ENCODE measurements at places on chromosomes 16 and 17.

GRCh38 chr16:996681-997080, 15.1 kb downstream of the SOX8 start:
- no peak for DNase-seq

- DNase-seq, result no peak
Measured at GRCh38 chr17:43591779-43592562, 45.8 kb upstream of the ETV4 start.

- DNase-seq, result no peak
Measured at GRCh38 chr16:54107583-54108202, 178.9 kb downstream of the IRX3 start.

GRCh38 chr17:20284022-20284421, 183.3 kb downstream of the LGALS9B start:
- DNase-seq, result no peak

DNA sequence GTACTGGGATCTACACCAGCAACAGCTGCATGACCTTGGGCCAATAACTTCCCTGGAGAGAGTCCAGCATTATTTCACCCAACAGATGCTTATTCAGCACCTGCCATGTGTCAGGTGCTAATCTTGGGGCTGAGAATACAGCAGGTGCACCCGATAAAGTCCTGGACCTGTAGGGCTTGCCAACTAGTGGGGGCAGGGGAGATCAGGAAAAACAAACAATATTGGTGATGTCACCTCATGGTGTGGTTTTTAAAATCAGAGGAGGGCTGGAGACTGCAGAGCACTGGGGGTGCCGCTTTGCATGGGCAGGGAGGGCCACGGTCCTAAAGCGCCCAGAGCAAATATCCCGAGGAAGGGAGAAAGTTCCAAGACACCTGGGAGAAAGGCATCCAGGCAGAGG, 218.8 kb downstream of the C16orf95 start:
- DNase-seq, result no peak

DNA sequence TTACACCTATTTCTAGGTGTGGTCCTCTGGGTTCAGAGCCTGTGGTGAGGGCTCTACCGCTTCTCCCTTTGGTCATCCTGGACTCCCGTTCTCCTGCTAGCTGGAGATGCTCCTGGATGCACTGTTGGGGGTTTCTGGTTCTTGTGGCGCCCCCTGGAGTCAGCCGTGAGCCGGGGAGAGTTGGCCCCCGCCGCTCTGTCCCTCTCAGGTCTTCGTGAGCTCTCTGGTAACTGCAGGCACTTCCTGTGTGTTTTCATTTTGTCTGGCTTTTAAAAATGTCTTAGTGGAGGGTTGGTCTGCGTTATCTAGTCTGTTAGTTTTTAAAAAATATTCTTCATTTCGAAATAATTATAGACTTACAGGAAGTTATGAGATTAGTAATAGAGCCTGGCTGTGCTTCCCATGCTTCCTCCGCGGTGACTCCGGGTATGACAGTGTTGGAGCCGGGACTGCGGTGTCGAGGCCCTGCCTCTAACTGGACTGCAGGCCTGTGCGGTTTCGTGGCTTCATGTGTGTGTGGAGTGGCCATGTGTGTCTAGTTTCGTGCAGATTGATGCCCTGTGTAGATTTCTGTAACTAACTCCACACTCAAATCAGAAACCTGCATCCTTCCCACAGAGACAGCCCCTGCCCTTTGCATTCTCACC, 78.0 kb upstream of the ZNF750 start:
- no peak for DNase-seq

GRCh38 chr17:29710891-29711418, 88.2 kb upstream of the CORO6 start:
- no peak for DNase-seq

DNA sequence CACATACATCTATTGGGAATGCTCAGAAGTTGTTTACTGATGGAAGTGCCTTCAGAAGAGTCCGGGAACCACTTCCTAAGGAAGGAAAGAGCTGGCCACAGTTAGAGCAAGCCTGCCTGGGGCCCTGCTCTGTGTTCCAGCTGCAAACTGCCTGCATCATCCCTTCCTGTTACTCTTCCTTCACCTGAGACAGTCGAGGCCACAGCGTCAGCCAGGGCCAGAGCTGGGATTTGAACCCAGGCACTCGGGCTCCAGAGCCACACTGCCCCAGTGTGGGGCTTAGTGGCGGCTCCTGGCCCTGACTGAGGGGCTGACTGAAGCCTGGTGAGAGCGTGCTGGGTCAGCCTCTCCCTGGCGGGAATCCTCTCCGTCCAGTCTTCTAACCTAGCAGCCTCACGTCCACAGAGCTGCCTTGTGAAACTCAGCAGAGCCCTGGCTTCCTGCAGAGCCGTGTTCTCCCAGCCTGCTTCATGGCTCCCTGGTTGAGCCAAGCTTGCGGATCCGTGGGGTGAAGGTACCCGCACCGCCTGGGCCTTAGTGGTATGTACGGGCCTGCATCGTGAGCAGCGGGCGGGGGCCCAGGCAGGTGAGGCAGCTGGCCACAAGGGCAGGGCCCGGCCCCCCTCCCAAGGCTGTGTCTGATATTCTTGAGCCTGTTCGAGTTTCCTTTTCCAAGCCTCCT, 4.6 kb upstream of the C17orf99 start:
- DNase-seq, result no peak

DNA sequence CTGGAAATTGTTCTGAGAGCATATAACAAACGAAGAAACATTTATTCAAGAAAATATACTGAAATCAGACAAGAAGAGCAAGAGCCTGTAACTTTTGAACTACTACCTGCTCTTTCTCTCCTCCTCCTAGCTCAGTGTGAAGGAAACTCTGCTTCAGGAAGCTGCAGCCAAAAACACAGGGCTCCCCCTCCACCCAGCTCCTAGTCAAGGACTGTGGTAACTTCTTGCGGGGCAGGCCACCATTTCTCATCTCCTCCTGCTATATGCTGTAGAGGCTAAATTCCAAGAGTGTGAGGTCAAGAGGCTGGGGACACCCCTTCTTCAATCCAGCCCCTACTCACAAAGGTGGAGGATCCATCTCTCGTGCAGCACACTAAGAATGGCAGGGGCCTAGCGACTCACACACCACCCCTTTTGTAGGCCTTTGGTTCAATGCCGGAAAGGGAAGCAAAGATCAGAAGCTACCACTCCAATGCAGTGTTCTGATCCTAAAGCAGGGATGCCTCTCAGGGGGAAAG, 74.6 kb downstream of the ITFG1 start:
- no peak for DNase-seq

GRCh38 chr17:14304222-14304772, 3.4 kb downstream of the HS3ST3B1 start:
- no peak for DNase-seq

DNA sequence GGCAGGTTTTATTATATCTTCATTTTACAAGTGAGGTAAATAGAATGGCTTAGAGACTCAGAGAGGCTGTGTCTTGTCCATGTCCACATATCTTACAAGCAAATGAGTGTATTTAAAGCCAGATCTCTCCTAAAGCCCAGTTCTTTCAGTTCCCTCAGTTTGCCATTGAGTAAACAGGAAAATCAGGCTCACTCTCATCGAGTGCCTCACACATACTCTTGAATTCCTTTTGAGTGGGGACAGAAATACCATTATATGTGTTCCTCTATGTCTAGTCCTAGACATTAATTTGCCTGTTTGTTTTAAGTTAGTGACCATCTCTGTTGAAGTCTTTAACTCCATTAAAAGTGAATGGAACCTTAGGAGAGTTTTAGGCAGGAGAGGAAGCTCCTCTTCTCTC, 40.1 kb downstream of the BPTF start:
- no peak for DNase-seq

GRCh38 chr17:82756166-82756565, 4.3 kb downstream of the TBCD start:
- no peak for DNase-seq

DNA sequence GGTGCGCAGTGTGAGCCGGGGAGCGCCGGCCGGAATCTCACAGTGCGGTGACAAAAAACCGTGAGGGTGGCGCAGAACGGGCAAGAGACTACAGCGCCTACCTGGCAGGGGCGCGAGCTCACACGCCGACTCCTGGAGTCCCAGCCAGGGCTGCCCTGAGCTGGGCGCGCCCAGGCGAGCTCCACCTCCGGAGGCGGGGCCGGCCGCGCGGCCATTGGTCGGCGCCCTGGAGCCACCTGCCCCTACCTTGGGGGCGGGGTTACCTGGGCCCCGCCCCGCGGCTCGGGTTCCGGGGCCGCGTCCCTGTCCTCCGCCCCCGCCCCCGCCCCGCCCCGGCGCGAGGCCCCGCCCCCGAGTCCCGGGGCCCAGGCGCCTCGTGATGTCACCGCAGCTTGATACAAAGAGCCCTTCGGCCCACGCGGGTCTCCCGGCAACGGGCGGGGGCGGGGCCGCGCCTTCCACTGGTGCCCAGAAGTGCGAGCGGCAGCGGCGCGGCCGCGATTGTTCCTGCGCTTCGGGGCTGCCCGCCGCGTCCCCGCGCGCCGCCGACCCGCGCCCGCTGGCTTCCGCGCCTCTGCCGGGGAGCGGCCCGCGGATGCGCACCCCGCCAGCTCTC, 96.3 kb downstream of the RAB11FIP4 start:
- DNase-seq, result peak; percentile 99

DNA sequence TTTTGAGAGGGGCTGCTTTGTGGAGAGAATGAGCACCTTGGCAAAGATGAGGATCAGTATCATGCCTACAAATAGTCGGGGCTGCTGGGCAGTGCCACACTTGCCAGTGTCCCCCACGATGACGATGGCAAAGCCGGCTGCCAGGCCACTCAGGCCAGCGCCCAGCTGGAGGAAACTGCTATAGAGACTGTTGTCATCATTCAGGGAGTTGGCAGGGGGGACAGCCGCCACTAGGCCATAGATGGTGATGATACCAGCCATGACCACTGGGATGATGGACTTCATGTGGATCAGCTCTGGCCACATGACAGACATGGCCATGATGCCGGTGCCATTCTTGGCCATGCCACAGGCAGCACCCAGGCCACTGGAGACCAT, 23.8 kb downstream of the MINK1 start:
- DNase-seq, result no peak

DNA sequence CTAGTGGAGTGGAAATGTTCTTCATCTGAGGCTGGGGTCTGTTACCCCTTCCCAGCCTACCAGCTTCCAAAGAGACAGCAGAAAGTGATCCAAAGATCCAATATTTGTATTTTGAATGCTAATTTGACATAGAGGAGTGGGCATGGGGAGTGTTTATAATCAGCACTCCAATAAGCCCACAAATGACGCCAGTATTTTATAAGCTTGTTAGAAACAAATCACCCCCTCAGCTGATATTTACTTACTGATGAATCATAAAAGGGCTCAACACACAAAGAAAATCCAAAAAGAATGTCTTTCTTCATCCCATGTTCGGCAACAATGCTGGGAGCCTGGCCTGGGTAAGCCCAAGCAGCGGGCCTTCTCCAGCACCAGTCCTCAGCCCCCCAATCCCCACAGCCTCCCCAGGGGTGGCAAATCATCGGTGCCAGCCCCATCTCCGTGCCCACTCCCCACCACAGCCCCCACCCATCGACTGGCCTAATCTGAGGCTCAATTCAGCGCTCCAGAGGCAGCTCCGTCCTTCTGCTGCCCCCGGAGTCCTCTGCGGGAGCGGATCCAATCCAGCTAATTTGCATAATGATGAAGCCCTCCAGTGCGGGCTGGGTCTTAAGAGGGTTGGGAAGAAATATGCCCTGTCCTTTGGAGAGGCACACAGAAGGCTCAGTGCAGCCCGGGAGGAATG, 169.5 kb downstream of the C16orf78 start:
- no peak for DNase-seq

- DNase-seq, result no peak
Measured at GRCh38 chr16:50021544-50021943, 3.5 kb upstream of the CNEP1R1 start.

DNA sequence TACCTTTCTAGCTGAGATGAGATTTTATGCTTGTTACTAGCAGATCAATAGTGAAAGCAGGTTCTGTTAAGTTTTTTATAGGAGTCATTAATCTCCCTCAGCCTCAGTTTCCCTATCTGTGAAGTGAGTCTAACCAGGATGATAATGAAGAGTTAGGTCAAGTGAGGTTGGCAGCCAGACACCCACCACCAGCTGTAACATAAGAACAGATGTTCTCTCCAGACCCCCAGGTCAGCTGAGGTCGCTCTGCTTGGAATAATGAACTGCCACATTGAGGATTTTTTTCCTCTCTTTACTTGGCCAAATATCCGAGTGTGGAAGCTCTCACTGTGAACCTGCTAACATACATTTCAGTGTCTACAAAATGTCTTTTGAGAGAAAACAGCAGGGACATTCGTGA, 389.6 kb downstream of the WWOX start:
- DNase-seq, result no peak

DNA sequence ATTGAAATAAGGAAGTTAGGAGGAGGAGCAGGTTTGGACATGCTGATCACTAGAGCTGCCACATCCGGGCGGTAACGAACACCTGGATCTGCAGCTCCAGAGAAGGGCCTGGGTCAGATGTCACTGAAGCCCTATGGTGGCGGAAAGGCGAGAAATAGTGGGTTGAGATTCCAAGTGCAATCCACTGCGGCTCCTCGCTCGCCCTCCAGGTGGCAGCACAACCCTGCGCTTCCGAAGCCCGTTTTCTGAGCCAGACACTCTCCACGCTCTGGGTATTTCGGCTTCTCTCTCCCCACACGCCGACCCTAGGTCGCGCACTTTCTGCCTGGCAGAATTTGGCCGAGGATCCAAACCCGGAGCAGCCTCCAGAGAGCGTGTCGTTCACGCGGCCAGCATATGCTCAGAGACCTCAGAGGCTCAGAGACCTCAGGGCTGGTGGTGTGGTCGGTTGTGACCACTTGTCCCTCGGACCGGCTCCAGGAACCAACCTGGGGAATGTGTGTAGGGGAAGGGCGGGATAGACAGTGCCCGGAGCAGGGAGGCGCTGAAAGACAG, 922 bp upstream of the SLC2A4 start:
- DNase-seq, result peak; percentile 89

DNA sequence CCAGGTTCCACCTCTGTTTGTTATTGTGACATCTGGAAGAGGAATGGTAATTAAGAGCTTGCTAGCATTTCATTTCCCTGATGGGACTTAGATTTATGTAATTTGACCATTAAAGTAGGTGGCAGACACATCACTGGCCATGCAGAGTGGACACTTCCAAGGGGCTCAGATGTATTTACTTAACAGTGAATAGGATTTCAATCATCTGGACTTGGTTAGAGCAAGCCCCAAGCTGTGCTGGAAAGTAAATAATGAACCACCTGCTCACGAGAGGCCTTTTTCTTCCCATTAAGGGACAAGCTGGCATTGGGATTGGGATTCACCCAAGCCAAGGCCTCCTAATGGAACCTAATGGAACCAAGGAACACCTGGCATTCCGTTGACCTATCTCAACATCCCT, 395.3 kb downstream of the HS3ST4 start:
- no peak for DNase-seq

- no peak for DNase-seq
Measured at GRCh38 chr16:80691111-80691741, 113.2 kb downstream of the CDYL2 start.
